ENCODE measurements at places on chromosomes 5 and 9.
A peak's percentile ranks its signal among the peaks of the same experiment; 100 is the strongest.

GRCh38 chr5:158027806-158028775 is 169.1 kb upstream of the CLINT1 start:
- no peak for DNase-seq

DNA sequence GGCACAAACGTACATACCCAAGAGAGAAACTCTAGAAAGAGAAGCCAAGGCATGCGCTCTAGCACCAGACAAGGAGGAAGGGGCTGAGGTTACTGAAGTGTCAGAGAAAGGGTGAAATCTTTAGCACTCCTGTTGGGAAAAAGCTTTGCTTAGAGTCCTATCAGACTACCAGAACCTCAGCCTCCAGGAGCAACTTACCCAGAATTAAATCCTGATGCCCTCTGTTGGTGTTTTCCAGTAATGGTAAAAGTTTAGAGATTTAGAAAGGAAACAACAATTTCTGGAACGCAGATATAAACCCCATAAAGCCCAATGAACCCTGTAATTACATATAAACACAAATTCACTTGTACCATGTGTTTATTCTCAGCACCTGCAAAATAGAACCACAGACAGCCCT is 33.2 kb upstream of the ASTN2 start:
- DNase-seq, result no peak

DNA sequence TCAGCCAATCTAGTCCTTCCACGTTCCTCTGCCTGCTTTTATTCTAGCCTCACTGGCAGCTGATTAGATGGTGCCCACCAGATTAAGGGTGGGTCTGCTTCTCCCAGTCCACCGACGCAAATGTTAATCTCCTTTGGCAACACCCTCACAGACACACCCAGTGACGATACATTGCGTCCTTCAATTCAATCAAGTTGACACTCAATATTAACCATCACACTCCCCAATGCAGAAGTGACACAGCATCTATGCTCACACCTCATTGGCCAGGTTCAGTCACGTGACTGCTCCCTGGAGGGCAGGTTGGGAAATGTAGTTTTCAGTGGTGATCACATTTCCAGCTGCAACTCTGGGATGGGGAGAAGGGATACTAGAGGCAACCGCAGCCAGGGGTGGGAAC is 13.0 kb downstream of the SUSD3 start:
- DNase-seq, result no peak

GRCh38 chr9:129319938-129320481 is 141.9 kb upstream of the IER5L start:
- DNase-seq, result no peak

GRCh38 chr5:158594595-158595242 is 505.0 kb downstream of the EBF1 start:
- no peak for DNase-seq

DNA sequence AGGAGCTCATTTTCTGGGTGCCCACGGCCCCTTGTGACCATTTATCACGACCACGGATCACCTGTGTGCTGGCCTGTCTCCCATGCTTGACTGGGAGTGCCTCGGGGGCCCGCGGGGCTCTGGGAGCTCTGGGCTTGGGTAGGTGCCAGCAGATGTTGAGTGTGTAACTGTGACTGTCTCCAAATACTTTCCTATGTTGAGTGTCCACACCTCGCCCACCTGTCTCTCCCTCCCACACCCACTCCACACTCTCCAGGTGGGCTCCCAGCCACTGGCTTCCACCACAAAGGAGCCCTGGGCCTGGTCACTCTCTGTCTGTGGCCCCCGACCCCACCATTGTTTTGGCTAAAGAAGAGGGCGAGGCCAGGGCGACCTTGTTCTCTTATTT is 196.4 kb downstream of the CDK5RAP2 start:
- no peak for DNase-seq

GRCh38 chr5:91468651-91469422 is 85.7 kb upstream of the ARRDC3 start:
- DNase-seq, result no peak

DNA sequence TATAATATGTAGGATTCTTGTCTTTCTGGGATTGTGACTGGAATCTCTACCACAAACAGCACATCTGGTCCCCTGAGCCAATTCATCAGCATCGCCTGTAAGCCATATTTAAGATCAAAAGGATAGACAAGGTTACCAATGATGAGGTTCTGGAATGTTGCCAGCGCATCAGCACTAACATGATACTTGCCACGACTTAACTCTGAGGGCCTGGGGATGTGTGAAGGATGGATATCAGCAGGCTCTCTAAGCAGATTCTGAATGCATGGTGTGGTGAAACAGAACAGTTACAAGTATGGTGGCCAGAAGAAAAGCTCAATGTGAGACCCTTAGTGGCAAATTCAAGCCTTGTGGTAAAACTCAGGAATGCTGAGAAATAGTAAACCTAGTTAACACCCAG is 143.0 kb downstream of the XRCC4 start:
- DNase-seq, result no peak

- no peak for DNase-seq
Observed at GRCh38 chr9:128912270-128912853, 8.4 kb upstream of the PHYHD1 start.

- peak; percentile 41 for DNase-seq
Observed at GRCh38 chr5:1792842-1793266, 6.8 kb downstream of the MRPL36 start.

DNA sequence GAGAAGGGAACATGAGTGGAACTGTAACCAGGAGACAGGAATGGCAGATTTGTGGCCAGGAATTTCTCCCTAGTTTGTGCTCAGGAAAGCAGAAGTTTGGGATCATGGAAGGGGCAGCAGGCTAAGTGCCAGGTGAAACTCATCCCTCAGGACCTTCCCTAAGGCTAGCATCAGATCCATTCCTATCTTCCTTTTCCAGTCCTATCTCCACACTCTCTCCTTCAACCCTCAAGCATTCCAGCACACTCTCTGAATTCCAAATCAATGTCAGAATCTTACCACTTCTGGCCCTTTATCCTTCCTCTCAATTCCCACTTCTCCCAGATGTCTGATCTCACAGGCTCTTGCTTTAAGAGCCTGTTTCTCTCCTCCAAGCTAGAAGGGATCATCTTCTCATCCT is 53.2 kb upstream of the GRIA1 start:
- no peak for DNase-seq

DNA sequence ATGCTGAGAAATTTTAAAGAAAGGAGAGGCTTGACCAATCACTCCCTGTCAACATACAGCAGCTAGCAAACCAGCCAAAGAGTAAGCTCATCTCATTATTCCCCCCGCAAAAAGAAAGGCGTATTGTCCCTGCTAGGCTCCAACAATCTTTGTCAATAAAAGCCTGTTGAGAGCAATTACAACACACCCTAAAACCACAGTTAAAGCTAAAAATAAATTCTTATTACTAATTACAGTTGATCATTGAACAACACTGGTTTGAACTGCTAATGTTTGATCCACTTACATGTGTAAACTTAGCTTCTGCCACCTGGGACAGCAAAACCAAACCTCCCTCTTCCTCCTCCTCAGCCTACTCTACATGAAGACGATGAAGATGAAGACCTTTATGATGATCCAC is 151.2 kb downstream of the TSSK1B start:
- DNase-seq, result no peak

DNA sequence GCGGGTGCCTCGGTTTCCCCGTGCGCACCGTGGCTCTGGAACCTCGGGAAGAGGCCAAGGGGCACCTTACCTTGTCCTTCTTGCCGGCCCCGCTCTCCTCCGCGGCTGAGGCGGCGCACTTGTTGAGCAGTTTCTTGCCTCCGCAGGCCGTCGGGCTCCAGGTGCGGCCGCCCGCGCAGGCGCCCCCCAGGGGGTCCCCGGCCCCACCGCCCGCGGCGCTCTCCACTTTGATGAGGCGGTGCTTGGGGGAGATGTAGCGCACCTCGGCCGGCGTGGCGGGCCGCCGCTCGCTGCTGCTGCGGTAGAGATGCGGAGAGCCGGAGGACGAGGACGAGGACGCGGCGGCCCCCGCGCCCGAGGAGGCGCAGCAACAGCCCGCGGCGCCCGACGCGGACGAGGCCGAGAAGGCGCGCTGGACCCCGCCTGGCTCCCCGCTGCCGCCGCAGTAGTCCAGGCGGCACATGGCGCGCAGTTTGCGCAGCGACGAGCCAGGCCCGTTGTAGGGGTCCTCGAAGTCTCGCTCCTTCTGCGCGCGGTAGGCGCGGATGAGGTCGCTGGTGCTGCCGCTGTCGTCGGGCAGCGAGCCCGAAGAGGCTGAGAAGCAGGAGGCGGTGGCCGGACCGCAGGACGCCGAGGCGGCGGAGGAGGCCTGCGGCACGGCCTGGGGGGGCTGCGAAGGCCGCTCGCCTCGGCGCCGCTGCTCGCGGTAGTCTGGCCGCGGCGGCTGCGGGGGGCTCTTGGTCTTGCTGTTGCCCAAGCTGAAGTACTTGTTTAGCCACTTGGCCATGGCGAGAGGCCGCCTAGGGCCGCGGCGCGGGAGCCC is 957 bp downstream of the SHB start:
- no peak for DNase-seq

- no peak for DNase-seq
Observed at GRCh38 chr5:105274079-105274478, 1711.5 kb upstream of the NUDT12 start.

DNA sequence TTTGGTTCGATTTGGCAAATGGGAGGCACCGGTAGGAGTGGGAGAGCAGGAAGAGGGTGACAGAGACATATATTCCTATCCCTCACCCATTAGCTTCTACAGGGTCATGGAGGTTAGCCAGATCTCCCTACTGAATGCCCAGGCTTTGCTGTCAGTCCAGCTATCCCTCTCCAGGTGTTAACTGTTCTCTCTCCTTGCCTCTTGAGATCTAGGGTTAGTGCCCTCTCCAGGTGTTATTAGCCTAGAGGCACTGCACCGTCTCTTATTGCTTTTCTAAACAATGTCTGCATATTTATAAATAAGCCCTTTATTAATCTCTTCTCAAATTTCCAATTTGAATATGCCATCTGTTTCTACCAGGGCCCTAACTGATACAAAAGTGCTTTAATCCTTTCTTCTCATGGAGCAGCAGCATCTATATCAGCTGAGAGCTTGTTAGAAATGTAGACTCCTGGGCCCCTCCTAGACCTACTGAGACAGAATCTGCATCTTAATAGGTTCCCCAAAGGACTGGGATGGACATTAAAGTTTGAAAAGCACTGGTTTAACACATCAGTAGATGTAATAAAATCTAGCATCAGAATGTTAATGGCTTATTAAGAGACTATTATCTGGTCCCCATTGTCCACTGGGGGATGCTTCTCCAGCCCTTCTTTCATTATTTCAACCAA is 322.5 kb upstream of the SLC24A2 start:
- DNase-seq, result no peak

GRCh38 chr9:4077499-4078102 is 222.3 kb downstream of the GLIS3 start:
- DNase-seq, result peak; percentile 18

Data from stimulated activated CD4-positive, alpha-beta T cell treated with anti-CD3 and anti-CD28 coated beads, Interleukin-1b, Interleukin-23, amount 100 ng/mL, for 1 hour (primary cell).